ENCODE measurements at places on chromosomes 7 and 10.
A peak's percentile ranks its signal among the peaks of the same experiment; 100 is the strongest.

DNA sequence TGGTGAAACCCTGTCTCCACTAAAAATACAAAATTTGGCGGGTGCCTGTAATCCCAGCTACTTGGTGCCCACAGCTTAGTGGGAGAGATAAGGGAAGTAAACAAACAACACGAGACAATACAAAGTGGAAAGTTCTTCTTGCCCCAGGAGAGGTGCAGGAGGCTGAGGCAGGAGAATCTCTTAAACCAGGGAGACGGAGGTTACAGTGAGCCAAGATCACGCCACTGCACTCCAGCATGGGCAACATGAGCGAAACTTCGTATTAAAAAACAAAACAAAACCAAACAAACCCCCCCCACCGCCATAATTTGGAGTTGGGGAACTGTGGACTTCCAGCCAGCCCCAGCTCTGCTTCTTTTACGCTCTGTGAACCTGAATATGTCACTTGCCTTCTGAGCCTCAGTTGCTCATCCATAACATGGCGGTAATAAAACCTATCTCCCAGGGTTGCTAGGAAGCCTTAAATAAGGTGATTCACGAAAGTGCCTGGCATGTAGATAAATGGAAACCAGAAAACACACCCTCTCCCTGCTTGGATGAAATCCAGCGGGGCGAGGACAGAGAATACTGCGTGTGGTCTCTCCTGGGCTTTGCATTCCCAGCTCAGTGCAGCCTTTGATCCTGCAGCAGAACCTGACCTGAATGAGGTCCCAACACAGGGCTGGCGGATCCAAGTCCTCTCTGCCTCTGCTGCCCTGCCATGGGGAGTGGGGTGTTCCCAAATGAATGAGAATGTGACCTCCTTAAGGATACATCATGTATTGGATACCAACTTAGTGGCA, 10.2 kb downstream of the MLXIPL start:
- DNase-seq, result no peak

DNA sequence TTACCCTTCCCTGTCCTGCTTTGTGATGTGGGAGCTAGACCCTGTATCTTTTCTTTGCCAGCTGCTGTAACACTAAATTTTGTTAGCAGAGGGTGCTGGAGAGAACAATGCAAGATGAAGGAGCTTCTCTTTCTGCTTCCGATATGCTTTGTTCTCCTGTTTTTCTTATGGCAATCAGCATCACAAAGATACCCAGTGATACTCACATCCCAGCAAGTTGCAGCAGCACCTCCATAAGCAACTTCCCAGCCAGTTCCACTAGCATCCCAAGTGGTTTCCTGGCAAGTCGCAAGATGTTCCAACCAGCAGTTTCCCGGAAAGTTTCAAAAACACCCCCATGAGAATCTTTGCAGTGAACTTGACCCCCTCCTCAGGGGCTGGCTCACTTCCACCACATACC, 148.6 kb downstream of the IMMP2L start:
- DNase-seq, result no peak

- no peak for DNase-seq
Measured at GRCh38 chr10:33129996-33130386, 172.0 kb upstream of the ITGB1 start.

- DNase-seq, result peak; percentile 29
Measured at GRCh38 chr7:149773446-149774236, at the start of gene ZNF467. Gene ZNF467, minus strand, starts transcription at chr7:149773588. Its CDS starts 2,556 bp downstream, at chr7:149771032.

DNA sequence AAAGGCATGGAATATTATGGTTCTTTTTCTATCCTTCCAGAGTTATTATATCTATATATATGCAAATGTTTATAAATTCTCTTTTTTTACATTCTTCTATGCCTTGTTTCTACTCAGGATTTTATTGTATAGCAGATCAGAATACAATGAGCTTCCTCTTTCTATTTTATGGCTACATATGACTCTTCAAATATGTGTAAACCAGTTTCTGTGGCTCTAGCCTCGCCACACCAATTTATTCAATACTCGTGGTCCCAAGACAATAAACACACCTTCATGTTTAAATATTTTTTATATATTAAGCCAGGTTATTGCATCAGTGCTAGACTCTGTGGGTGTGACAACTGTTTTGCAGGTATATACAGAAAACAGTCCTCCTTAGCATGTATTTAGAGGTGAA, 237.5 kb upstream of the MKLN1 start:
- DNase-seq, result no peak

GRCh38 chr10:119104654-119105015, 722 bp downstream of the DENND10 start:
- no peak for DNase-seq

DNA sequence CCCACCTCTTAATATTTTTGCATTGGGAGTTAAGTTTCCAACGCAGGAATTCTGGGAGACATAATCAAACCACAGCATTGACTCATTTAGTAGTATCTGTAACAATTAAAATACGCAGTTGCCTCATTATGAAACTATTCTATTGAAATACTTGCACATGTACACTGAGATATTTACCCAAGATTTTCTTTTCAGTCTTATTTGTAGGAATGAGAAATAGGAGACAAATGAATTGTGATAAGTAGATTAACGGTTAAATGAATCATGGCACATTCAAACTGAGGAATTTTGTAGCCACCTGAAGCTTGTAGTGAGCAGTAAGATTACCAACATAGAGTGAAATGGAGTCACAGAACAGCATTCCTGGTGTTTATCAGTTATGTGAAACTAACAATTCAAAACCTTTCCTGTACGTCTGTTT, 18.1 kb downstream of the RP9 start:
- DNase-seq, result no peak

DNA sequence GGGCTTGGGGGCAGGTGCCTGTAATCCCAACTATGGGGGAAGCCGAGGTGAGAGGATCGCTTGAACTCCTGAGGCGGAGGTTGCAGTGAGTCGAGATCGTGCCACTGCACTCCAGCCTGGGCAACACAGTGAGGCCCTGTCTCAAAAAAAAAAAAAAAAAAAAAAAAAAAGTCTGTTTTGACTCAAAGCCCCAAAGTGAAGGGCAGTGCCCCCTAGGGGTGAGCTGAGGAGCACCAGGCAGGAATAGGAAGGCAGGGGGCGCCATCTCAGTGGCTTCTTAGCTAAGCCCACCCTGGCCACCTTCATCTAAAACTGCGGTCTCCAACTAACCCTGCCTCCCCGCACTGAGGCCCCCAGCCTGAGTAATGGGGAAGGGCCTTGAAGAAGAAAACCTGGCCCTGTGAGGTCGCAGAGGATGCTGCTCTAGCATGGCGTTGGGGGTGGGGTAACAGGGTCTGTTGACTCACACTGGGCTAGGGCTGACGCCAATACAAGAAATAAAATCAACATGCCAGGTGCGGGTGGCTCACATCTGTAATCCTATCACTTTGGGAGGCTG, 9.8 kb downstream of the PODXL start:
- peak; percentile 13 for DNase-seq

DNA sequence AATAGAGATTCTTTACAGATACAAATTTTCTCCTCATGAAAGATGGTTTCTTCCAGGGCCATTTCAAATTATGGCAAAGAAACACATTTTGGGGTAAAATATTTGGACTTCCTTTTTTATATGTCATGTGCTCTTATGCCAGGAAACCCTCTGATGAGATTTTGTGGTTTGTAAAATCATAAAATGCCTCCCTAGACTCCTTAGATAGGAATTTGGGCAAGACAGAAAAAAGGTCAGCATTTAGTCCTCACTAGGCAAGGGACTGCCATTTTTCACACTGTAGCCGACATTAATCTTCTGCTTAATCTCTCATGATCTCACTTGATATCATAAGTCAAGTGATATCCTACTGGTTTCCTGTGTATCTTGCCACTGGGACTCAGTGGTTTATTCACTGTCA, 286.4 kb downstream of the ARHGAP12 start:
- no peak for DNase-seq

DNA sequence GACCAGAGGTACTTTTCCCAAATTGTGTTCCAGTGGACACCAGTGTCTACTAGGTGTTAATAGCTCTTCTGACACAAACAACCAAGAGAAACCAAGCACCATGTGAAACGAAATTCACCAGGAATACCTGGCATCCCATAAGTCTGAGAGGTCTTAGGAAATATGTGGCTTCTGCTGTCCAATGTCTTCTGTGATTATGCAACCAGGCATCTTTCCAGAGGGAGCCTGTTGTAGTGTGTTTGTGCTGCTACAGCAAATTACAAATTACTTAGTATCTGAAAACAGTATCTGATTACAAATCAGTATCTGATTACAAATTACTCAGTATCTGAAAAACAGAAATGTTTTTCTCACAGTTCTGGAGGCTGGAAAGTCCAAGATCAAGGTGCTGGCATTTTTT, 133.6 kb upstream of the NPVF start:
- DNase-seq, result no peak

DNA sequence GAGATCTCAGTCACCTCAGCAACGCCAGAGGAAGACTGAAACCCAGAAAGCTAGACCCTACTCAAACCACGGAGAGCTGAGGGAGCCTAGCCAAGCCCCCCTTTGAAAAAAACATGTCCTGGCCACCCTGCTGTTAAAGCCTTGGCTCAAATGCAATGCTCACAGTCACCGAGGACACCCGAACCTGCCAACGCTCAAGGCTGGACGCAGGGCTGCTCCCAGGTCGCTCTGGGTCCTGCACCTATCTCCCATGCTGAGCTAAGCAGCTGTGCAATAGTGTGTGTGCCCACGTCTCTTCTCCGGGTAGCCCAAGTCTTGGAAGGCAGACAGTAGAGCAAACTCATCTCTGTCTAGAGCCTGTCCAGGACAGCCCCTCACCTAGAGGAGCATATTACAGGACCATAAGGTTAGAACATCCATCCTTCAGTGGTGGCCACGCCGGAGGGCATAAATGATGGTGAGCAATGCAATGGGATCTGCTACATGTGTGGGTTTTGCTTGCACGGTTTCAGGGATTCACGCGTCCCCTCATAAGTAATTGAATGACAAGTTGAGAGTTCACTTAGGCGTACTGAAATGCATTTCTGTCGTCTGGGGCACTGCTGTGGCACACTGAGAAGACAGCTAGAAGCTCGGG, 94.2 kb upstream of the DDC start:
- DNase-seq, result no peak

- DNase-seq, result no peak
Measured at GRCh38 chr7:8434290-8435002, 1.0 kb downstream of the NXPH1 start.

DNA sequence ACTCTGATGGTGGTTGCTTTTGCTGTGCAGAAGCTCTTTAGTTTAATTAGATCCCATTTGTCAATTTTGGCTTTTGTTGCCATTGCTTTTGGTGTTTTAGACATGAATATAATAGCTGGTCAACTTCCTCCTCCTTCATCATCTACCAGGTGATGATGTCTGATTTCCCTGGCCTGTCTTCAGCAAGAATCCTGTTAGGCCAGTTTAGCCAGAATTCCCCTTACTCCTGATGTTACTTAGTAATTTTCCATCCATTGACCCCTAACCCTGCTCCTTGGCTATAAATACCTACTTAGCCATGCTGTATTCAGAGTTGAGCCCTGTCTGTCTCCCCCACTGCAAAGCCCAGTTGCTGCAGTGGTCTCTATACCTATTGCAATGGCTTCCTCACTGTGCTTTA, 91.4 kb downstream of the ZNF777 start:
- DNase-seq, result no peak

GRCh38 chr7:123939784-123940183, 14.7 kb downstream of the SPAM1 start:
- no peak for DNase-seq

DNA sequence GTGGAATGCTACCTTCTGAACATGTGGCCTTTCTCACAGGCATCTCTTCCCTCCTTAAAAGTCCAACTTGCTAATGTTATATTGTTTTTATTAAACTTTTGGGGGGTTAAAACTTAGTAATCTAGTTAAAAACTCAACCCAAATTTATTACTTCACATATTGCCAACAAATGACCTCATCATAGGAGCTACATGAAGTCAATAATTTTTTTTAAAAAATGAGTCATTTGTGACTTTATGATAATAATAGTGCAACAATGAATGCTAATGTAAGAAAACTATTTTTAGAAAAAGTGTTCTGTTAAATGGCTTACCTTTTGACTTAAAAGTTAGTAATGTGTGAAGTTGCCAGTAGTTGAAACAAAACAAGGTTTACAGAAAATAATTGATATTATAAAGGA, 325.9 kb upstream of the FZD1 start:
- DNase-seq, result no peak

DNA sequence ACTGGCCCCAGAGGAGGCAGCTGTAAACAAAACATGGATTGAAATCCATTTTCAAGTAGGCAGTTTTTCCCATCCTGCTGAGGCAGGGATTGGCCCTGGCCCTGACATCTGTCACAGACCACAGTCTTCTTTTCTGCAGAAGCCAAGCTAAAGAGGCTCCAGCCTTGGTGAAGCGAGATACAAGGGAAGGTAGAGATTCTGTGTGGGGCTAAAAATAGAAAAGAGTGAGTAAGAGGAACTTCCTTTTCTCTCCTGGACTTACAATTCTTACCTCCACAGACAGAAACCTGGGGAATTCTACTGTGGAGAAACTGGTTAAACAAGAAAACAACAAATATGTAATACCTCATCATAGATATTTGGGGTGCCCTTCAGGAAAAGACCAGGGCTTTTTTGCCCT, 624.8 kb upstream of the FZD8 start:
- no peak for DNase-seq

- DNase-seq, result no peak
Measured at GRCh38 chr7:98204670-98205069, 6.6 kb upstream of the BHLHA15 start.

DNA sequence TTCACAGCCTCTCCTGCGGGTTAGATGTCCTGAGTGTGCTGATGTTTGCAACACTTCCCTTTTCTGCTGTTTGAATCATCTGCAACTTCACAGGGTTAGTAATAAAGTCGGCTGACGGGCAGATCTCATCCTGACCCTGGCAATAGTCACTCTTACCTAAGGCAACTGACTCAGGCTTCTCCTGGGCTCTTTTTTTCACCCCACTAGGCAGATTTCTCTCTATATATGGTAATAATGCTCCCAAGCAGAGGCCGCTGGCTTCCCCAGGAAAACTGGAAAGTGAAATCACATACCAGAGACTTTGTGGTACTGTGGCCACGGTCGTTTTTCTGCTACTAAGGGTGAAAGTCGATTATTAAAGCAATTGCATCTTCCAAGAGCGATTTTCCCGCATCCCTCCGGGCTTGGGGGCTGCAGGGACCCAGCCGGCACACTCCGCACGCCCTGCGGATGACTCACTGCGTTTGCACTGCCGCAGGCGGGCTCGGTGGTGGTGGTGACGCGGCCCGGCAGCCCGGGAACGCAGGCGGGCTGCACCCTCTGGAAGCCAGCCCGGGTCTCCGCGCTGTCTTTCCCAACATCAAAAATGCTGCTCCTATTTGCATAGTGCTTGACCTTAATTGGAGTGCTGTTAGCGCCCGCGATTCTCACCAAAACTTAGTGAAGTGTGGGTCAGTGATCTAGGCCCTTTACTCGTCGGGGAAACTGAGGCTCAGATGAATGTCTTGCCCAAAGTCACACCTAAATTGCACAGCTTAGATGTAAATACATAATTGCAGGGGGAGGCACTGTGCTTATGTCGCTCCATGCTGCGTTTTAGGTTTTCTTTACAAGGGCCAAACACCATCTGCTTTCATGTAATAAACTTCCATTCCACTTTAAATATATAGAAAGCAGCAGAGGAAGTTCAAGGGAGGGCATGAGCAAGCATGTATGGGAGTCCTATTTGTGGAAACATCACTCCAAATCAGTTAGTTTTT, 47.6 kb upstream of the ITGB1 start:
- DNase-seq, result peak; percentile 86

- DNase-seq, result no peak
Measured at GRCh38 chr10:62501547-62501946, 127.4 kb downstream of the ZNF365 start.

- no peak for DNase-seq
Measured at GRCh38 chr10:32426186-32426585, 19.8 kb upstream of the CCDC7 start.

Measured in NCI-H1694 treated with DMSO at 0.1 percent for 48 hours (cell line).